ENCODE measurements at places on chromosomes 13 and 19.

GRCh38 chr19:10450853-10451609, 30.7 kb downstream of the PDE4A start:
- DNase-seq, result no peak

- peak; percentile 55 for DNase-seq
These were observed 90.9 kb downstream of the SIPA1L3 start for GRCh38 chr19:37997911-37998344.

DNA sequence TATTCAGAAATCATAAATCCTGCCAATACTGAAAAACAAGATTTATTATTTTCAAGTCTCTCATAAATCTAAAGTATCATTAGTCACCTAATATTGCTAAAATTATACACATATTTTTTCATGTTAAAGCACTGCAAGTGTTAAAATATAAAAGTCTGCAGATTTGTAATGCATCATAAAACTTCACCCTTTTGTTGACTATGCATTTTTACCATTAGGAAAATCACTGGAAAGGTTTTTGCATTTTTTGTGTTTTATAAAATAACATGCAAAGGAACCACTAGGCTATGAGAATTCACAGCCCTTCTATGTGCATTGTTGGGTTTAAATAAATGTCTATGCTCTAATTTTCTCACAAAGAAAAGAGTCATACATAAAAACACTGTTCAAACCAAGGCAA, 407.3 kb downstream of the DACH1 start:
- DNase-seq, result no peak

DNA sequence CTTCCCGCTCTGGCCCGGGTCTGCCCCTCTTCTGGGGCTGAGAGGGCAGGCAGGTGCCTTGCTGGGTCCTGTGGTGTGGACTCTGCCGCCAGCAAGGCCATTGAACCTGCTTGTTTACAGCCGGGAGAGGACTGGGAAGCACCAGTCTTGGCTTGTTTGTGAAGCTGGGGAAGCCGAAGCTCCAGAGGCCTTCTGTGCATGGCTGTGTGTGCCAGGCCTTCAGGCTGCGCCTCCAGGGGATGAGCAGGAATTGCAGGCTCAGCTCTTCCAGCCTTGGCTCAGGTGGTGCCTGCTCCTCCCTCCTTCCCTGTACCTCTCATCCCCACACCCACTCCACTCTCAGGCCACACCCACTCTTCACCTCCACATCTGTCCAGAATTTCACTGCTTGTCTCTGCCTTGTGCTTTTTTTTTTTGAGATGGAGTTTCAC, 17.5 kb downstream of the NDUFB7 start:
- DNase-seq, result no peak

DNA sequence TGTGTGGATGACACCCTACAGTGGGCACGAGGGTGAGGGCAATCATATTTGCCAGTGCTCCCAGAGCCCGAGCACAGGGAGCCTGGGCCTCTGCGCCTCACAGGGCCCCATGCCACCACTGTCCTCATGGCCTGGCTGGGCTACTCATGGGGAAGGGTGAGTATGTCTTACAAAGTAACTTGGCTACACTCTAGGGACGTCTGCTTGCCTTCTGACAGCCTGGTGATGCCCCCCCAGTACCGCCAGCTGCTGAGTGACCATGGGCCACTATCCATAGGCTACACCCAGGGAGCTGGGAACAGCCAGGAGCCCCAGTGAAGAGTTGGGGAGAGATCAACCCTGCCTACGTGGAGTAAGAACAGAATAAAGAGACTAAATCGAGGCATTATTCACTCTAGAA, 78.8 kb downstream of the SERP2 start:
- DNase-seq, result no peak

- DNase-seq, result no peak
These were observed 1.7 kb upstream of the SERTAD3 start for GRCh38 chr19:40445780-40446262.

GRCh38 chr13:77062097-77062496, 35.1 kb upstream of the FBXL3 start:
- DNase-seq, result no peak

DNA sequence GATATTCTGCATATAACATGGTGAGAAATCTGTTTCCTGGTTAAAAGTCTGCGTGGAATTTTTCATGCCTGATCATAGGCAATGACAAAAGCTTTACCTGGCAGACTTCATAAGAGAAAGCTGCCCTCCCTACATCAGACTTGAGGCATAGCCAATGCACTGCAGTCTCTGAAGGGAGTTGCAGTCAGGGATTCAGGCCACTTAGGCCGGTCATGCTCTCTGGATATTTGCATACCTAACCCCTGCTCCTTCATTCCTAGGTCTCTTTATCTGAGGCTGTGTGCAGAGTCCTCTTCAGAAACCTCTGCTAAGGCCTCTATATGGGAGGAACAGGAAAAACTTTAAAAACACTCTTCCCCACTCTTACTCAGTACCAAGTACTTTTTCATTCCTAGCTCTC, 287.4 kb downstream of the PCDH17 start:
- no peak for DNase-seq

GRCh38 chr13:36412736-36413135, 19.6 kb upstream of the CCNA1 start:
- DNase-seq, result no peak

GRCh38 chr19:33391631-33392249, 18.2 kb downstream of the CEBPG start:
- DNase-seq, result no peak

GRCh38 chr19:35421362-35421761, 26.7 kb upstream of the FFAR2 start:
- no peak for DNase-seq

GRCh38 chr13:30088312-30088855, 219.0 kb downstream of the KATNAL1 start:
- DNase-seq, result no peak

GRCh38 chr13:37884674-37885073, 15.1 kb upstream of the TRPC4 start:
- DNase-seq, result no peak

- DNase-seq, result peak; percentile 82
These were observed 4.1 kb downstream of the DAZAP1 start for GRCh38 chr19:1411255-1412191.

- DNase-seq, result no peak
These were observed 193.3 kb downstream of the SLC7A1 start for GRCh38 chr13:29402166-29402636.

DNA sequence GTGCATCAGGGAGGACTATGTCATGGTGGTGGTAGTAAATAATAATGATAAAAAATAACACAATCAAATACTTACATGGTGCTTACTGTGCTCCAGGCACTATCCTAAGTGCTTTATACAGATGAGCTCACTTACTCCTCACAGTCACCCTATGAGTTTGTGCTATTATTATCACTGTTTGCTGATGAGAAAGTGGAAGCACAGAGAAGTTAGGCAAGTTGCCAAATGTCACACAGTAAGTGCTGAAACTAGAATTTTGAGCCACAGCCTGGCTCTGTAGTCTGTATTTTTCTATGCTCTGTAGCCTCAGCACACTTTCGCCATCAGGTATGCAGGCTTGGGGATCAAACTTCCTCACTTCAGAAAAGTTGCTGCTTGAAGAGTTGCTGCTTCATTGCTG, 46.6 kb downstream of the HTR2A start:
- DNase-seq, result no peak

DNA sequence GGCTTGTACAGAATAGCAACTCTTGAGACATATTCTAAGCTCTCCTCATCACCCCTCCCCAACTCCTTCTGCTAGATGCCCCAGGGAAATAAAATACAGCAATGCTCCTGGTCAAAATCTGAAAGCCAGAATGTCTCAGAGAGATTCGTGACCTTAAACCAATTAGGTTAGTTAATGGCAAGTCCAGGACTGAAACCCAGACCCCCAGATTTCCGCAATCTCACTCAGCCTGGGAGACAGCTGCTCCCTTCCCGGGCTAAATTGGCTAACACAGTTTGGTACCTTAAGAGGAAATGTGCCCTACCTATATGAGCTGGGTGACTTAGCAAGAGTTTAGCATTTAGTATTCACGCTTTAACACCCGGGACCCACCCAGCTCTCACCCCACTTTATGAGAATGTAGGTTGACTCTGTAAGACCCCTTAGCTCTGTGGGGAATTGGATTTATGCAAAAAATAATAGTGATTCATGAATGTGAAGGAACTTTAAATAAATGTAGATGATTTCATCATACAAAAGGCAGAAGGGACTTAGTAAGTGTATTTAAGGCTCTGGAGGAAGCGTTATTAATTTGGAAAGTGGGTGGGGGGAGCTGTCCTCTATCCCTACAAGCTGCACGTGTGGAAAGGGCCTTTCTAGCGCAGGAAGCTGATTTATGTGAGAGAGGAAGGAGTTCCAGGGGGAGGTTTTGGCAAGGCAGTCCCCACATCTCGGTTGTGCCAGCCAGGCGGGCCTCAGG, 1.1 kb downstream of the DLEU7 start:
- no peak for DNase-seq

- no peak for DNase-seq
These were observed 229.0 kb downstream of the POSTN start for GRCh38 chr13:37369616-37370015.

DNA sequence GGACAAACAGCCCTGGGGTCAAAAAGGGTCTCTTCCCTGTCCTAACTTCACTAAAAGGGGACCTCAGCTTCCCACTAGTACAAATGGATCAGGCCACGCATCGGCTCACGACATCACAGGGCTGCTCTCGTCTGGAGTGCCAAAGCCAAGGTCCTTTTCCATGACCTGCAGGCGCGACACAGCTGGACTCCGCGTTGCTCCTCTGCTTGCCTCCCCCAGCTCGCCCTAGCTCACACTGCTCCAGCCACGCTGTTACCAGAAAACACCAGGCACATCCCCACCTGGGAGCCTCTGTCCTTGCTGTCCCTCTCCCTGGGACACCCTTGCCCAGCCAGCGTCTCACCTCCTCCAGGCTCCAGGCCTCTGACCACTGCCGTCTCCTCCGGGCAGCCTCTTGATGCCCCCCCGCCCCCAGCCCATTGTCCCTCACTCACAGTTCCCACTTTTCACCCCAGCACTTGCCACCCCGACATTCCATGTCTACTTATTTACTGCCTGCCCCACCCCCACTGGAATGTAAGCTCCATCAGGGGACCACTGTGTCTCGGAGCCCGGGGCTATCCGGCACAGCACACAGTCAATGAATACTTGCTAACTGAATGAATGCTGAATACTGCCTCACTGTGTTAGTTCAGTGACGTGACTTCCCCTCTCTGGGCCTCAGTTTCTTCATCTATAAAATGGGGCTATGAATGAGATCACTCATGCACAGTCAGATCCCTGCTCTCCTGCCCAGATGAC, 20.7 kb downstream of the AKT2 start:
- no peak for DNase-seq

GRCh38 chr13:32261567-32261966, 53.6 kb downstream of the ZAR1L start:
- DNase-seq, result peak; percentile 64

GRCh38 chr19:12722566-12723380, 959 bp downstream of the TNPO2 start:
- DNase-seq, result peak; percentile 99

- no peak for DNase-seq
These were observed 11.1 kb downstream of the NTN5 start for GRCh38 chr19:48661711-48662090.

DNA sequence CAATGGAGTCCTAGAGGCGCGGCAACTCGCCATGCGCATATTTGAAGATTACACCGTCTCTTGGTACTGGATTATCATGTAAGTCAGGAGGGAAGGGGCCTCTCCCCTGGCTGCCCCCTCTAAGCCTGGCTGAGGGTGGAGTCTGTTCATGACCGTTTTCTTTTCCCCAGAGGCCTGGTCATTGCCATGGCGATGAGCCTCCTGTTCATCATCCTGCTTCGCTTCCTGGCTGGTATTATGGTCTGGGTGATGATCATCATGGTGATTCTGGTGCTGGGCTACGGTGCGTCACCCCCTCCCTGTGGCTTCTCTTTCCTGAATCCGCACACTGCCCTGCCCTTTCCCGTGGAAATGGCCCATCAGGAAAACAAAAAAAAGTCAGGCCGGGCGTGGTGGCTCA, 6.5 kb downstream of the SLC44A2 start:
- no peak for DNase-seq

DNA sequence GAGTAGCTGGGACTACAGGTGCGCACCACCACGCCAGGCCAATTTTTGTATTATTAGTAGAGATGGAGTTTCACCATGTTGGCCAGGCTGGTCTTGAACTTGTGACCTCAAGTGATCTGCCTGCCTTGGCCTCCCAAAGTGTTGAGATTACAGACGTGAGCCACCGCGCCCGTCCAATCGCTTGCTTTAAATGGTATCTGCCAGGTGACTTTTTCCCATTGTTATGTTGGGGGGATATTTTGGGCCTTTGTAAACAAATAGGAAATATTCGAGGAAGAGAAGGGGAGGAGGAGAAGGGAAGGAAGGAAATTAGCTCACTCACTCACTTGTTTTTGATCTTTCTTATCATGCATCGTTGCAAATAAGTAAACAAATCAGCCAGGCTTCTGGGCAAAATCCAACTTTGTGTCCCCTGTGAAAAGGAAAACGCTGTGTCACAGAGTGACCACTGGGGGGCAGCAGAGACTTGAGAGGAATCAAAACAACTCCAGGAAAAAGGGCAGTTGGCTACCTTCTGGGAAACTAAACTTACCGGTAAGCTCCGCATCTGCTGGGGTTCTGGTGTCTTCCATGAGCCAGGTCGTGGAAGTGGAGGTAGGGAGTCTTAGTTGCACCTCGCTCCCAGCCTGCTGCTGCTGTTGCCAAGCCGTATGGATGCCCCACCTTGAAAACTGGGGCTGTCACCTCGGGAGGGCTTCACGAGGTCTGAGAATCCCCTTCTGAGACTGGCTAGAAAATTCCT, 9.3 kb upstream of the RANBP3 start:
- peak; percentile 81 for DNase-seq

GRCh38 chr13:51520524-51520923, 63.7 kb upstream of the WDFY2 start:
- peak; percentile 37 for DNase-seq

GRCh38 chr19:13652810-13653590, 111.3 kb upstream of the MRI1 start:
- no peak for DNase-seq

- DNase-seq, result no peak
These were observed 79.3 kb upstream of the TEX29 start for GRCh38 chr13:111241006-111241755.

DNA sequence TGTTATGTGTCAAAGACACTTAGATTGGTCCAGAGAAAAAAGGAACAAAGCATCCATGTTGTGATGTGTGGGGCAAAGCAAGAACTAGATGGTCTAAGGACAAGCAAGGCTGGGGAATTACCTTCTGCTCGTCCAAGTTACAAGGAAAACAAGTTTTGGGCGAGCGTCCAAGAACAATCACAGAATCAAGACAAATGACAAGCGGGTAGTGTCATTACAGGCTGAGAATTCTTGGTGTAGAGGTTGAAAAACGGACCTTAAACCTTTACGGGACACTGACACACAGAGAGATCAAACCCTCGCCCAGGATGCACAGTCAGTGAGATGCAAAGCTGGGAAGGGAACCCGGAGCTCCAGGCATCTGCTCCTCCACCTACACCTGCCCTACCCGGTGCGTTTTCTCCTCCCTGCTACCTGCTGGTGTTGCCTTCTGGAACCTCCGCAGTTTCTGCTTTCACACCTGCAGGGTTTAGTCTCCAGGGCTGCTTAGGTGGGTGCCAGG, 515 bp upstream of the ZNF324B start:
- no peak for DNase-seq

- no peak for DNase-seq
These were observed 6.6 kb upstream of the IFI30 start for GRCh38 chr19:18167011-18167410.

Data from AG08396 (cell line).